LHCN-M2 (cell line): ENCODE measurements at places on chromosomes 12 and 14. TPM values are rescaled to one million over a fixed set of nuclear protein-coding genes. Genes with fewer than 3 reads are reported as not detected.

DNA sequence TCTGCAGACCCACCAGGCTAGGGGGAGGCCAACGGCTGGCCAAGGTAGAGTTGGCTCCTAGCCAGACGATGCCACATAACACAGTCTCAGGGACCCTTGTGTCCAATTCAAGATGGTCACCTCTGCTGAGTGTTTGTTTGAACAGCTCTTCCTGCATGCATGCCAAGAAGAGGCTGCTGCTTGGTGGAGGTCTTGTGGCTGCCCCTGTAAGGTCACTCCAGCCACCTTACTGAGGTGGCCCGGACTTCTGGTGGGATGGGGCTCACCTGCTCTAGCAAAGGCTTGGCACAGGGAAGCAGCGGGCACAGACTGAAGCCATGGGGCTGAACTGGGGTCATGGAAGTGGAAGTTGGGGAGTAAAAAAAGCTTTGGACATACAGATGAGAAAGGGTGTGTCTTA is 210.3 kb downstream of the GLT1D1 start:
- DNase-seq, result no peak

GRCh38 chr12:14367040-14367661 is 1.7 kb downstream of the ATF7IP start:
- DNase-seq, result peak; percentile 50

- peak; percentile 40 for DNase-seq
Observed at GRCh38 chr12:127355061-127355841, 911.7 kb upstream of the TMEM132C start.

- DNase-seq, result no peak
Observed at GRCh38 chr14:40004871-40005500, 572.8 kb upstream of the FBXO33 start.

- peak; percentile 67 for DNase-seq
Observed at GRCh38 chr12:121132601-121133481, at the start of gene P2RX7. TSS of gene P2RX7 (plus strand) at chr12:121132876. CDS start at chr12:121132971, 95 bp downstream.

GRCh38 chr14:55200651-55201050 is 9.3 kb upstream of the DLGAP5 start:
- DNase-seq, result no peak

DNA sequence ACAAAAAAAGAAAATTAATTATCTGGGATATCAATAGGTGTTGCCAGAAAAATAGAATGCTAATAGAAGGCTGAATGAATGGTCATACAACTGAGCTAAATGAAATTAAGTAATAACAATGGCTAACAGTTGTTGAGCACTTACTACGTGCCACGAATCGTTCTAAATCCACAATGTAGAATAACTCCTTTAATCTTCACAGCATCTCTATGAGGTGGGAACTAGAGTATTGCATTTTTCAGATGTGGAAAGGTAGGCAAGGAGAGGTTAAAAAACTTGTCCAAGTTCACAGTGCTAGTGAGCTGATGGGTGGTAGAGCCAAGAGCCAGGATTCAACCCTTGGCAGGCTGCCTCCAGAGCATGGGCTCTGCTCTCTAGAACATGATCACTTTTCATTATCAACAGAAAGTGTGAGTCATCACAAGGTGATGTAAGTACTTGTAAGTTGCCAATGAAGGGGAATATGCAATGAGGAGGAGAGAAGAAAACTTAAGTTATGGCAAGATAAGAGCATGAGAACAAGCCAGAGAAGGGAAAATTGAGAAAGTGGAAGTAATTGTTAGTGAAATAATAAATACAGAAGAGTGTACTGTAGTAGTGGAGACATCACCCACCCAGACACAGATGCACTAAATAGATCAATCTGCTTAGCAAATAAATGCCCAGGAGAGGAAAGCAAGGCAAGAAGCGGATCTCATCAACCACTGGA is 122.1 kb downstream of the PRKD1 start:
- DNase-seq, result peak; percentile 88

DNA sequence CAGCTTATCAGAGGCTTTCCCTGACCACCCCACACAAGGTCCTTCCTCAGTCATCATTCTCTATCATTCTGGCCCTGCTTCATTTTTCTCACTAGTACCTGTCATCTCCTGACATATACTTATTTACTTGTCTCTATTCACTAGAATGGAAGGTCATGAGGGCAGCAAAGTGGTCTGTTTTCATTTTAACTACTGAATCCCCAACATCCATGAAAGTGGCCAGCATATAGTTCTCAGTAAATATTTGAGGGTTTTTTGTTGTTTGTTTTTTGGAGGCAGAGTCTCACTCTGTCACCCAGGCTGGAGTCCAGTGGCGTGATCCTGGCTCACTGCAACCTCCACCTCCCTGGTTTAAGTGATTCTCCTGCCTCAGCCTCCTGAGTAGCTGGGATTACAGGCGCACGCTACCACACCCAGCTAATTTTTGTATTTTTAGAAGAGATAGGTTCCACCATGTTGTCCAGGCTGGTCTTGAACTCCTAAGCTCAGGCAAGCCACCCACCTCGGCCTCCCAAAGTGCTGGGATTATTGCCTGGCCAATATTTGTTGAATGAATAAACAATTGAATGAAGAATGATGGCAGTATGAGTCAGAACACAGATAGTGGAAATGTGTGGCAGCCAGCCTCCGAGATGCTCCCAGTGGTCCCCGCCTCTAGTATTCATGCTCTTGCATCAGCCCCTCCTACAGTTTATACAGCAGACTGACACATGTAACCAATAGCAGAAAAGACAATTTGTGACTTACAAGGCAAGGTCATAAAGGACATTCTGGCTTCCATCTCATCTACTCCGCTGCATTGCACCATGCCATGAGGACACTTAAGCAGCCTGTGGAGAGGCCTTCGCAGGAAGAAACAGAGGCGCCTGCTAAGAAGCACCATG is 7.0 kb upstream of the ANO6 start:
- no peak for DNase-seq

DNA sequence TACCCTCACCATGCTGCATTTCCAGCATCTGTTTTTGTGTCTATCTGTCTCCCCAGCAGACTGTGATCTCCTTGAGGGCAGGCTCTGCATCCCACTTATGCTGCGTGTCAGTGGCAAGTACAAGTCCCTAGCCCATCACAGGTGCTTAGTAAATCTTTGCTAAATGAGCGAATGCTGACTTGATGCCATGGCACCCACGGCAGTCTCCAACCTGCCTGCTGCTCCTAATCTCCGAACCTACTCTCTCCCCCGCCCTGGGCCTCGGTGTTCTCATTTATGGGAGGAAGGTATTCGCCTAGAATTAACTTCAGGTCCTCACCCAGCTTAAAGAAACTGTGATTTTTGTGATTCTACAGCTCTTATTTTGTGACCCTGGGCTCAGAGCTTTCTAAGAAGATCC is 109.9 kb downstream of the PRMT8 start:
- DNase-seq, result no peak

- DNase-seq, result no peak
Observed at GRCh38 chr12:122086116-122086515, 7.6 kb downstream of the MLXIP start.

DNA sequence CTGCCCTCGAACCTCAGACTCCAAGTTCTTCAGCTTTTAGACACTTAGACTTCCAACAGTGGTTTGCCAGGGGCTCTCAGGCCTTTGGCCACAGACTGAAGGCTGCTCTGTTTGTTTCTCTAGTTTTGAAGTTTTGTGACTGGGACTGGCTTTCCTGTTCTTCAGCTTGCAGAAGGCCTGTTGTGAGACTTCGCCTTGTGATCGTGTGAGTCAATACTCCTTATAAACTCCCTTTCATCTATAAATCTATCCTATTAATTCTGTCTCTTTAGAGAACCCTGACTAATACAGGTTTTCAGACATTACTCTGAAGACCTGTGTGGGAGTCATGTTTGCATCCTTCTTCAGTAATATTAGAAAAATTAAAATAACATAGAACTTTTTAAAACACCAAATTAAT is 289.1 kb downstream of the RMST start:
- no peak for DNase-seq

DNA sequence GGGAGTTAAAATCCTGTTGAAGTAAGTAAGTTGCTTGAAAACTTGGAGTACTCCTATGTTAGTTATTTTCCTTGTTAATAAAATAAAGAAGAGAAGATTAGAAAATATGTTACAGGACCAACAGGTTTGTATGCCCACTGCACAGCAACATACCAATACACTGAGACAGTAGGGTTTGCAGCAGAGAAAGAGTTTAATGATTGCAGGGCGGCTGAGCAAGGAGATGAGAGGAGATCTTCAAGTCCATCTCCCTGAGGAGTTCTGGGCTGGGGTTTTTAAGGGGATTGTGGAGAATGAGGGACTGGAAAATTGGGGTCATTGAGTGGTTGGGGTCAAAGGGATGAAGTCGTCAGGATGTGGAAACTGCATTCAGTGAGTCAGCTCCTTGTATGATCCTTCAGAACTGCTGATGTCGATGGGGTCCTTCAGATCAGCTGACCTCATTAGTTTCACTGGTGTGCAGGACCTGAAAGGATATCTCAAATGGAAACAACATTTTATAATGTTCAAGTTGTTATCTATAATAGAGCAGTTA is 4.3 kb upstream of the HSD17B6 start:
- no peak for DNase-seq

- DNase-seq, result no peak
Observed at GRCh38 chr14:59081720-59082119, 106.7 kb upstream of the DAAM1 start.

DNA sequence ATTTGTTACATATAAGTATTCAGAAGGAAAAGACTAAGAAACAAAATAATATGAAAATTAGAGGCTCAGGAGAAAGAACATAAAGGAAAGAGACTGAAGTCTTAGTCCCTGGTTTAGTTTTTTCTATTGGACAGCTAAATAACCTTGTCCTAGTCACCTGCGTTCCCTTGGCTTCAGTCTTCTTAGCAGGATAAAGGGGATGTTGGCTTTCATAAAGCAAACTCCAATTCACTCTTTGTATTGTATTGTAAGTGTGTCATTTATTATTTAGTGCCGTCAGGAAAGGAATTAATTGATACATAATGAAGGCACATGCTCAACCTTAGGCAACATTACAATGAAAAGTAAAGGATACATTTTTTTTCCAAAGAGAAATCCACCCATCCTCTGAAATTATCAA is 190.3 kb upstream of the PPFIA2 start:
- no peak for DNase-seq

GRCh38 chr14:106605548-106606448 is 1079.4 kb downstream of the TMEM121 start:
- DNase-seq, result no peak

TMEM119 gene
- total RNA-seq, result 0.80 and 1.9 TPM in 2 replicates

IFT81 gene
- 15.5 and 16.9 TPM in 2 replicates for total RNA-seq

MIP gene
- not detected in 2 replicates for total RNA-seq

SERPINA3 gene
- 1.2 and 1.3 TPM in 2 replicates for total RNA-seq

MTA1 gene
- total RNA-seq, result 46.7 and 47.9 TPM in 2 replicates

CACNA2D4 gene
- total RNA-seq, result not detected in 2 replicates

BCL7A gene
- 3.1 and 5.7 TPM in 2 replicates for total RNA-seq

NID2 gene
- total RNA-seq, result 11.1 and 13.3 TPM in 2 replicates
